NCI-H460 (cell line): ENCODE measurements at places on chromosomes 2 and 18. TPM values are rescaled to one million over a fixed set of nuclear protein-coding genes. Genes with fewer than 3 reads are reported as not detected.

Gene CD8A
- total RNA-seq, result 0.12 and 0.29 TPM in 2 replicates

Gene RTP5
- total RNA-seq, result not detected in 2 replicates

Gene RSAD2
- 0.02 TPM in 1 of 2 replicates, not detected in the other for total RNA-seq

Gene RAB31
- 63.7 and 66.9 TPM in 2 replicates for total RNA-seq

Gene ADAM23
- total RNA-seq, result 17.6 and 24.6 TPM in 2 replicates

Gene LYPD6
- 5.5 and 5.6 TPM in 2 replicates for total RNA-seq

Gene ST8SIA5
- total RNA-seq, result not detected in 2 replicates

Gene TACR1
- 0.10 and 0.26 TPM in 2 replicates for total RNA-seq

Gene AQP12A
- not detected in 2 replicates for total RNA-seq

Gene MRPL44
- 55.7 and 62.1 TPM in 2 replicates for total RNA-seq

Gene VIL1
- 0.02 TPM in 1 of 2 replicates, not detected in the other for total RNA-seq

Gene ZNF24
- 24.7 and 32.9 TPM in 2 replicates for total RNA-seq

Gene CHST10
- 14.0 and 16.2 TPM in 2 replicates for total RNA-seq

Gene CTNNA2
- total RNA-seq, result not detected in 2 replicates

Gene CFAP65
- not detected in 2 replicates for total RNA-seq
